Activated naive CD4-positive, alpha-beta T cell (primary cell): ENCODE measurements at places on chromosomes 2 and 18.
A peak's percentile ranks its signal among the peaks of the same experiment; 100 is the strongest.

DNA sequence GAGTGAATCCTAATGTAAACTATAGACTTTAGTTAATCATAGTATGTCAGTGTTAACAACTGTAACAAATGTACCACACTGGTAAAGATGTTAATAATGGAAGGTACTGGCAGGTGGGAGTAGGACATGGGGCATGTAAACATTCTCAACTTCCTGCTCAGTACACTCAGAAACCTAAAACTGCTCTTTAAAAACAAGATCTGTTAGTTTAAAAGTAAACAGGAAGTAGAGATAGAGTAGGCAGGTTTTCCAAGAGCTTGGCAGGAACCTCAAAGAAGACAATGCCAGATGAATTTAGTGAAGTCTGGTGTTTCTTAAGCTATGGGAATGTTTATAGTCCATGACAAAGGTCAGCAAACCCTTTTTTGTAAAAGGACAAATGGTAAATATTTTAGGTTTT, 46.6 kb downstream of the CCDC138 start:
- DNase-seq, result no peak

DNA sequence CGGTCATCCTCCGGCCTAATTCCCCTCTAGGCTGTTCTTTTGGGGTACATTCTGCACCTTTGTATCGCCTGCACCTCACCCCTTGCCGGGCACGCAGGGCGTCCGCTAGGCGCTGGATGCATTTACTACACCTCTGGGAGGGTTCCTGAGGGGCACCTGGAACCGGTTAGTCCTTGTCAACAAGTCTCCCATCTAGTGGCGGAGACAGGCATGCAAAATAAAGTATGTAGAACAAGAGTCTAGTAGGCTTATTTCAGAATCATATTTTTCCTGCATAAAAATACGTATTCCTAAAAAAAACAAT, 705 bp upstream of the TEX261 start:
- DNase-seq, result no peak

DNA sequence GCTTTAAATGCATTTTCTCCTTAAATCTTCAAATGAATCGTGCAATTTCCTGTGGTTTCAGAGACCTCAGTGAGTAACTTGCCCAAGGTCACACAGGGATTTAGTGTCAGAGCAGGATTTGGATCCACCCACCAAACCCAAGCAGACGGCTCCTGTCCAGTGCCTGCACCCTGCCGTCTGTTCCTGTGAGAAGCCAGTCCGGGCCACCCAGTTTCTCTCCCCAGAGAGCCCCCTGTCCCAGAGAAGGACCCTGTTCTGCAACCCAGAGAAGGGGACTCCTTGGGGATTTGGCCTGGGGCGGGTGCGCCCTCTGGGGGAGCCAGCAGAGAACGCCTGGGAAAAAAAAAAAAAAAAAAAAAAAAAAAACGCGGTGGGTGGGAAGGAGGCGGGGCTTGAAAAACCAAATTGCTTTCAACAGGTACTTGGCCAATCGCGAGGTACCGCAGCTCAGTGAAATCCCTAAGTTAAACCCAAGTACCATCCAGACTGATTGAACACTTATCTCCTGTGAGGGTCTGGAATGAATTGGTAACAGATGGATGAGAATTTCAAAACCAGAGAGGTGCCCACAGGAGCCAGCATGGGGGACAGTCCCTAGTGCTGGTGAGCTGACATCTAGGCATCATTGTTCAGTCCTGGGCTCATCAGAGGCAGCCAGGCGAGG, 30.9 kb upstream of the REEP1 start:
- peak; percentile 26 for DNase-seq

DNA sequence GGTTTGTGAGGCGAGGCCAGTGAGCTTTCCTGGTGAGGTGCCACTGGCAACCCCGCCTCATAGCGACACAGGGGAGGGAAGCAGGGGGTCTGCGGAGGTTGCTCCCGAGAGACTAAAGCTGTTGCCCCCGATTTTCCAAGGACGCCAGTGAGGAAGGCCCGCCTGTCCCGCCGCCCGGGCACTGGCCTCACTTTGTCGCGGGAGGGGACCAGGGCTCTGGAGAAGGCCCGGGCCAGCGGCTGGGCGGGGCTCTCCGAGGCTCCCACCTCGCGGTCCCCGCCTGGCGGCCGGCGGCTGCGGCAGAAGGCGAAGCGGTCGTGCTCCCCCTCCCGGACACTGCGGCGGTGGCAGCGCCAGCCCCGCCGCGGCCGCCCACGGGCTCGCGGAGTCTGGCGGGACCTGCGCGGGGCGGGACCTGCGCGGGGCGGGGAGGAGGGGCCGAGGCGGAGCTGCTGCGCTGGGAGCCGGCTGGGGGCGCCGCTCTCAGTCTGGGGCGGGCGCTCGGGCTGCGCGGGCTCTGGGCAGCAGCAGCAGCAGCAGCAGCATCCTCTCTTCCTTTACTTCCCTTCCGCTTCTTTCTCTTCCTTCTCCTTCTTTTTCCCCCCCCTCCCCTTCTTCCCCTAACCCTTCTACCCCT, at the start of gene MAP2:
TSS of gene MAP2 (plus strand) at position 486 of the 637 bp plus-strand sequence. CDS start 229,124 bp downstream, outside the sequence.
- DNase-seq, result peak; percentile 62

DNA sequence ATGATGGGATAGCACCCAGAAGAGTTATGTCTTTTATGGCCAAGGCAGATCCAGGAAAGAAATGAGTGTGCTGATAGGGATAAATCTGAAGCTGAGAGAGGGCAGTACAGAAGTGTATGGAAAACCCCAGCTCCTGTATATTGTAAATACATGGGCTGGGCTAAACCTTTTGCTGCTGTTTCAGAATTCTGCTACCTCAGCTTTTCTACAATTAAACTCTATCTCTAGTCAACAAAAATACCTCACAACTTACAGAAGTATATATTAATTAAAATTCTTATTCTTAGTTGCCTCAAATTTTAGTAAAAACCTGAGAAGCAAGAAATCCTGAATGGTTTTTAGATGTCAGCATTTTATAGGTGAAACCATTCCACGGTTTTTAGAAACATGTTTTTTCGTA, 889.5 kb upstream of the NXPH2 start:
- DNase-seq, result no peak

- no peak for DNase-seq
These were observed 316.6 kb downstream of the FIGN start for GRCh38 chr2:163419000-163419830.

GRCh38 chr18:33578518-33579348, 714 bp downstream of the ASXL3 start:
- DNase-seq, result no peak

- DNase-seq, result no peak
These were observed 6.9 kb upstream of the EPB41L5 start for GRCh38 chr2:120005834-120006521.

DNA sequence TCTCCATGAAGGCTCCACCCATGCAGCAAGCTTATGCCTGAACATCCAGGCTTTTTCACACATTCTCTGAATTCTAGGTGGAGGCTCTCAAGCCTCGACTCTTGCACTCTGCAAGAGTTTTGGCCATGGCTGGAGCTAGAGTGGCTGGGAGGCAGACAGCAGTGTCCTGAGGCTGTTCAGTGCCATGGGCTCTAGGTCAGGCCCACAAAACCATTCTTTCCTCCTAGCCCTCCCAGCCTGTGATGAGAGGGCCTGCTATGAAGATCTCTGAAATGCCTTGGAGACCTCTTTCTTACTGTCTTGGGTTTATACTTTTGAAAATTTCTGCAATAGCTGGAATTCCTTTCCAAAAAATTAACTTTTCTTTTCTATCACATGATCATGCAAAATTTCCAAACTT, 210.7 kb downstream of the RND3 start:
- DNase-seq, result no peak

- no peak for DNase-seq
These were observed 291.3 kb downstream of the AFF3 start for GRCh38 chr2:99851089-99851488.

DNA sequence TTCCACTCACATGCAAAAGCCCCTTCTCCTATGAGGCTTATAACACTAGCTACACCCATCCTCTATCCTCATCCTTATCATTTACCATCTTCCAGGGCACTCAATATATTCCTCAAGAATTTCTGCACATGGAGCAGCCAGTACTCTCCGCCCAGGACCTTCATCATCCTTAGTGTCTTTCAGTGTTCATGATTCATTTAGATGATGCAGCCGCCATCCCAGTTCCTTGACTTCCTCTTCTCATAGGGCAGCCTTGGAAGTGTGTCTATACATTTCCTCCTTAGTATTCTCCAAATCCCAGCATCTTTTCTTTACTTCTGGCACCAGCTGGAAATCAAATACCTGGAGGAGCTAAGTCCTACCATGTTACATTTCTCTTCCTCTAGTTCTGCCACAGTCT, 3.0 kb upstream of the ITSN2 start:
- no peak for DNase-seq

- no peak for DNase-seq
These were observed 214.9 kb downstream of the XIRP2 start for GRCh38 chr2:167103028-167103756.

- DNase-seq, result no peak
These were observed 11.3 kb downstream of the RMP24 start for GRCh38 chr18:35983818-35984217.

GRCh38 chr2:16394072-16394985, 271.3 kb downstream of the CYRIA start:
- no peak for DNase-seq

- no peak for DNase-seq
These were observed 99.7 kb downstream of the ICA1L start for GRCh38 chr2:202771741-202772460.

DNA sequence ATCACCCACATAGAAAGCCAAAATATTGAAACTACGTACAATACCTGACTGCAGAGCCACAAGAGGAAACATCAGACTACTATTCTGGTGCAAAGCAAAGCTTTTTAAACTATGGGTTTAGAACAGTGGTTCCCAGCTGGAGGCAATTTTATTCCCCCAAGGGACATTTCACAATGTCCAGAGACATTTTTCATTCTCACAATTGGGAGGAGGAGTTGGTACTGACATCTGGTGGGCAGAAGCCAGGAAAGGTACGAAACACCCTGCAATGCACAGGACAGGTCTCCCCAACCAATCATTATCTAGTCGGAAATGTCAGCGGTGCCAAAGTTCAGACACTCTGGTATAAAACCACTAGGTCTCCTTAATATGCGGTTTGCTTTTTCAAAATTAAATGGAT, 88.4 kb upstream of the ARL5A start:
- DNase-seq, result no peak

GRCh38 chr2:239305771-239306170, 95.0 kb downstream of the HDAC4 start:
- DNase-seq, result no peak

GRCh38 chr2:145044491-145044890, 524.6 kb upstream of the ZEB2 start:
- no peak for DNase-seq

- no peak for DNase-seq
These were observed 762.7 kb upstream of the TMEFF2 start for GRCh38 chr2:192957425-192957824.

DNA sequence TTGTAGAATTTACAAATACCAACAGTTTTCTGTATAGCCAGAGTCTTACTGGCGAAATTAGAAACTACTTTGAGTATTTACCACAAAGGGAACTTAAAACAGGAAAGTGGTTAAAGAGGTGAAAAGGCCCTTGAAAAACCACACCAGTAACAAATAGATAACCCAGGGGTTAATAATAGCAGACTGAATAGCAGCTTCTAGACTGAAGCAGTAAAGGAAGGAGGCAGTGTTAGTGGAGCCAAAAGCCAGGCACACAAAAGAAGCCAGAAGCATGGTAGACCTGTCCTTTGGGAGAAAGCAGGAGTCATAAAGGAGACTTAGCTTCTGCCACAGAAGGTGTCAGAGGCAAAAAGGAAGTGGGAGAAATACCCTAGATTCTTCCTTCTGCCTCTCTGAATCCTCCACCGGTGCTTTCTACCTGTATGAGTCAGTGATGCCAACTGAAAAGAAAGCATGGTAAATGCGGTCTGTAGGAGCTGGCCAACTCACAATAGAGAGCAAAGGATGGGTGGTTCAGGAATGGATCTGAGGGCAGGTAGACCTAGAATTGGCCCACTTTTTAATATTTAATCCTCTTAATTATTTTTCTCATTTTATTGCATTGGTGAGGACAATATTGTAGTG, 97.3 kb downstream of the ARL6IP6 start:
- DNase-seq, result no peak

- no peak for DNase-seq
These were observed 14.9 kb downstream of the KIAA1328 start for GRCh38 chr18:36843784-36844183.

DNA sequence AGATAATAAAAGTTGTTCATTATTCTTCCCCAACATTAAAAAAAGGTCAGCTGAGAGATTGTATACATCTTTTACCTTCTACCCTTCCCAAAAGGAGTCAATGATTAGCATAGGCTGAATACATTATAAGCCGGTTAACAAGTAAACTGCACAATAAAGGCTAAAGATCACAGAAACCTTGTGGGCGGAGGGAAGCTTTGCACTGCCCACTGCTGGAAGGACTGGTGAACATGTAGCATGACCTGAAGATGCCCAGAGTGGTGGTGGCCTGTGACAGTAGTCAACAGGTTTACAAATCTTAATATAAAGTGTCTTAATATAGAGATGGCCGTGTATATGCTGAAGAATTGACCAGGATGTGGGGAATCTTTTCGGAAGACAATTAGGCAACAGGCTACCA, 35.6 kb downstream of the ARL5A start:
- DNase-seq, result no peak

- peak; percentile 10 for DNase-seq
These were observed 120.4 kb downstream of the RNF144A start for GRCh38 chr2:7037340-7038333.

- DNase-seq, result no peak
These were observed 35.5 kb downstream of the EFEMP1 start for GRCh38 chr2:55887901-55888624.

DNA sequence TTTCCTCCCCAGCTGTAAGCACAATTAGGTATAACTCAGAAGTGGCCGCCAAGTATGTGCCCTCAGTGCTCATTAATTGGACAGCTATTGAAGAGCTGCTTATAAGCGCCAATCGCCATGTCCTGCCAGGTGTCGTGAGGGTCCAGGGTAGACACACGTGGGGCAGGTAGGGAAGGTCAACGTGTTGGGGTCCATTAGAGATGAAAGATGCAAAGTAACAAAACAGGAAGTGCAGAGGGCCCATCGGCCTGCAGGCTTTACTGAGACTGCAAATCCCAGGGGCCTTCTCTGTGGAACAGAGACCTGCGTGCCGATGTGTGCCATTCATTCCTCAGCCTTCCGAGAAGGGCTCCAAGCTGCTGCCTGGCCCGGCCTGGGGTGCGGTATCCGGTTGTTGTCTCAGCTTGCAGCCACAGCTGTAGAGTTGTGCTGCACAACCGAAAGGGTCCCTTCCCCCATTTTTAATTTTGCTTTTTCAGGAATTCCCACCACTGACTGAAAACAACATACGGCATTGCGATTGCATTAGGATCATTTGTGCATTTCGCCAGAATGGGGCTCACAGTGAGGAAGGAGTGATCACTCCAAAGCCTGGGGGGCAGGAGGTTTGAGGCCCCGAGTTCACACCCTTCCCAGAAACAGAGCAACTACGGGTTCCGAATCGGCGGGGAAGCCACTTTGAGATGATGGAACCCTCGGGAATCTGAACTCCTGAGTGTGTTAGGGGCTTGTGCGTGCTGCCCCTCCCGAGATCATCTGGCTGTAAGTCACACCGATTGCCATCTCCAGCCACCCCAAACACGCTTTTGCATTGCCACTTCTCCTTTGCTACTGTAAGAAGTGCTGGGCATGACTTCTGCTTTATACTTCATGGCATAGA, 94.3 kb downstream of the TSHZ1 start:
- DNase-seq, result no peak
